AG09319 (cell line): ENCODE measurements at places on chromosomes 3 and 15.

GRCh38 chr3:125165948-125166553 is 46.5 kb downstream of the SLC12A8 start:
- DNase-seq = no peak

DNA sequence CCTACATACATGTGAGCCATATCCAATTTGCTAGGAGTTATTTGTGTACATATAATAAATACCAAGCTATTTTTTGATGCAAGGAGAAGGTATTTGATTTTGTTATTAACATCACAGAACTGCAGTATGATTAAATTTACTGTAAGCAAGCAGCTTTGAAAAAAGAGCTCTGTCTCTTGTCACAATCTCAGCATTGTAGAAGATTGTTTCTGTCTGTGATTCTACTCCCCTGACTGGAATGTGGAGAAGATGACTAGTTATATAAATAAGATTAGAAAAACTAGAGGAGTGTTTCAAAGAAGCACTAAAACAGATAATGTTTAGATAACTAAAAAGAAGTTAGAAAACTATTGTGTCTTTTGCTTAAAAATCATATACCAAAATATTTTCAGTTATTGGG is 17.1 kb upstream of the DCBLD2 start:
- no peak for DNase-seq

DNA sequence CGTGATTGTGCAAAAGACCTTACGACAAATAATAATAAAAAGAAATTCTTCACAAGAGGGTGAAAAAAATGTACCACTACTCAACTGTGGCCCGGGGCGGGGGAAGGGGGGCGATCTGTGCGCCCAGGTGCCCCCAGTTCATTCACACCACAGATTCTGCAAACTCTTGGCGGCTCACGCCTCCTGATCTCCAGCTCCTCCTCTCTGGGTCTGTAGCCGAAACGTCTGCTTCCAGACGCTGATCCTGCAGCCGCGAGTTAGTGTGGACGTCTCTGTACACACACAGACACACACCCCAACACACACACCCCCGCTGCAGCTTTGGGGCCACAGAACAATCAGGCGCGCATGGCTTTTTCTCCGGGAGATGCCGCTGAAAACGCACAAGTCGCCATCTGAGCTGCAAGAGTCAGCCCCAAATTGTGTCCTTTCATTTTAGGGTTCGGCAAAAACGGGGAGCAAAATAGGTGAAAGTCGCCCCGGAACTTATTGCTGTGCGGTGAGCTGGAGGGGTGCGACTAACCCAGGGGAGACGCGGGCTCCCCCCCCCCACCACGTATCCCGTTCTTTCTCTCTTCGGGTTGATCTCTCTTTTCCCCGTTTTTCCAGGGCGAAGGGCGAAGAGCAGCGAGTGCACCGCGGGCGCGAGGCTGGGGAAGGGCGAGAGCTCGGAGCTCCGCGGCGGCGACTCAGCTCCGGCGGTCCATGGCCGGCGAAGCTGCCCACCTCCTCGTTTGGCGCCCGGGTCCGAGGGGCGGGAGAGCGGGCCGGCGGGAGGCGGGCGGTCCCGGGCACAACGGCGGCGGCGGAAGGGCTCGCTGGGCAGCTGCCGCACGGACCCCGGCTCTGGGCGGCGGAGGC is 505 bp upstream of the WNT5A start:
- DNase-seq = no peak

GRCh38 chr3:11288786-11289637 is 16.8 kb downstream of the ATG7 start:
- DNase-seq = peak; percentile 70

- no peak for DNase-seq
Measured at GRCh38 chr15:73601451-73602445, 31.4 kb downstream of the NPTN start.

DNA sequence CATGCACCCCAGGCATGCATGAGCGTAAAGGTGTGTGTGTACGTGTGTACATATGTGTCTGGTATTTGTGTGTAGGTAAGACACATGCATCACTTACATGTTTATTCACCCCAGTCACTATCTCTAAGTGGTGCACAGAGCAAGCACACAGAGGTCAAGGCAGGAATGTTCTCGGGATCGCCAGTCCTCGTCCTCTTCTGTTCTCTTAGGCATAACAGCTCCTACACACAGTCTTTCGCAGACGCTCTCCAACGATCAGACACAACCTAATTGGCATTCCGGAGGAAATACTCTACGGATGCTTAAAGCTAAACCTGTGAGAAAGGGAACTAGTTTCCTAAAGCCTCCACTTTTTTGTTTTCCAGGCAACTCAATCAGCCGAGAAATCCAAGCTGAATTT is 95.9 kb downstream of the ADAMTS17 start:
- no peak for DNase-seq

GRCh38 chr3:33597257-33597689 is 120.8 kb downstream of the CLASP2 start:
- DNase-seq = no peak

- no peak for DNase-seq
Measured at GRCh38 chr3:183490653-183491052, 62.2 kb upstream of the MCF2L2 start.

- no peak for DNase-seq
Measured at GRCh38 chr3:87052499-87053260, 61.7 kb upstream of the VGLL3 start.

GRCh38 chr3:132047209-132047608 is 12.4 kb upstream of the CPNE4 start:
- no peak for DNase-seq

DNA sequence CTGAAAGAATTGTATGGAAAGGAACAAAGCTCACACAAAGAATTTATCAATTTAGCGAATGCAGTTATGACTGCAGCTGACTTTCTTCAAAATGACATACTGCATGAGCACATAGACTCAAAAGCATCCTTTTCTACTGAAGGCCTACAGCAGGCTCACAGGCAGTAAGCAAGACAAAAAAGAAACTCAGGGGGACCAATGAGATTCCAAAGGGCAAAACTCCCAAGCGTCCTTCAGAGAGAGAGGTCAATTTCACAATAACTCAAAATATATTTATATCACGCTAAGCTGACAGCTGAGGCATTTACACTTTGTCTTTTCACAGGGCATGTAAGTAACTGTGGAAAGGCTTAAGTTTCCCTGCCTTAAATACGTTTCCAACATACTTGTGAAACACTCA is 427.9 kb upstream of the RASGRP1 start:
- DNase-seq = no peak

GRCh38 chr3:140756240-140757016 is 78.6 kb downstream of the TRIM42 start:
- no peak for DNase-seq

- no peak for DNase-seq
Measured at GRCh38 chr3:64098670-64099069, 75.4 kb upstream of the PSMD6 start.

- DNase-seq = peak; percentile 35
Measured at GRCh38 chr3:55235416-55235815, 251.7 kb downstream of the WNT5A start.
